ENCODE measurements at places on chromosomes 2 and 18.

- no peak for DNase-seq
Observed at GRCh38 chr2:36147670-36148390, 207.7 kb upstream of the CRIM1 start.

- no peak for DNase-seq
Observed at GRCh38 chr2:68039317-68039716, 23.5 kb downstream of the C1D start.

GRCh38 chr2:201118961-201119854 is 3.2 kb downstream of the CFLAR start:
- no peak for DNase-seq

DNA sequence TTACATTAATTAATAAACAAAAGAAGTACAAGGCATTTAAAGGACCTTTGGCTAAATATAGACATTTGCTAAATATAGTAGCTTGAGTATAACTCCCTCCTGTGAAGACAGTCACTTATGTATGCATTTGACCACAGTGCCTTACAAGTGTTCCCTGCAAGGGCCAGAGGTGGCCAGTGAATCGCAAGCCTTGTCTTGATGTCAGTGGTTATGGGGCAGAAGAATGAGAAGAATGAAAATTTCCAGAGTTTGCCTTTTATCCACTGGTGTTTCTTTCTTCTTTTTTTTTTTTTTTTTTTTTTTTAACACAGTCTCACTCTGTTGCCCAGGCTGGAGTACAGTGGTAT is 1.8 kb downstream of the LRRFIP1 start:
- no peak for DNase-seq

GRCh38 chr18:43780782-43781340 is 503.6 kb upstream of the SYT4 start:
- no peak for DNase-seq

DNA sequence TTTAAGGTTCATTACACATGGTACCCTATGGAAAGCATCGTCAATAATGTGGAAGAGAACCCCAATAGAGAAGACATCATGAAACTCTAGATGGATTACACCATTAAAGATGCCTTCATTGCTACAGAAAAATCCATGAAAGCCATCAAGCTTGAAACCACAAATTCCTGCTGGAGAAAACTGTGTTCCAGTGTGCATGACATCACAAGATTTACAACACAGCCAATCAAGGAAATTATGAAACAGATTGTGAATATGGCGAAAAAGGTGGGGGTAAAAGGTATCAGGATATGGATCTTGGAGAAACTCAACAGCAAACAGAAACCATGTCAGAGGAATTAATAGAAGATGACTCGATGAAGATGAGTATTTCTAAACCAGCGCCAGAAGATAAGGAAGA is 200.0 kb downstream of the SLC4A10 start:
- no peak for DNase-seq

DNA sequence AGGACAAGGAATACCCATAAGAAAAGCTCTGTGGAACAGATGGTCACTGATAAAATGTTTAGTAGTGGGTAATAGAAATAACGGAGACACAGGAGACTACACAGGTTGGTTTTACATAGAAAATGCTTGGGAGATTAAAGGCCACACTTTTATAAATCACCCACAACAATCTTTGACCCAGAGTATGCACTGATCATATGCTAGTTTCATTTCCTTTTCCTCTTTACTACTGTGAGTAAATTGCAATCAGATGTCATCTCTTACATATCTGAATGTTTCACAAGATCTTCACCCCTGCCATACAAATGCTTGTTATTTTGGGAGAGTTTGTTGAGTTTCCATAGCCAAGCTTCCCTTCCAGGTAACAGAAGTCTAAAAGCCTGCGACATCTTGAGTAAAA is 978.4 kb upstream of the KLHL29 start:
- DNase-seq: no peak

GRCh38 chr2:145079641-145080040 is 559.7 kb upstream of the ZEB2 start:
- DNase-seq: no peak

DNA sequence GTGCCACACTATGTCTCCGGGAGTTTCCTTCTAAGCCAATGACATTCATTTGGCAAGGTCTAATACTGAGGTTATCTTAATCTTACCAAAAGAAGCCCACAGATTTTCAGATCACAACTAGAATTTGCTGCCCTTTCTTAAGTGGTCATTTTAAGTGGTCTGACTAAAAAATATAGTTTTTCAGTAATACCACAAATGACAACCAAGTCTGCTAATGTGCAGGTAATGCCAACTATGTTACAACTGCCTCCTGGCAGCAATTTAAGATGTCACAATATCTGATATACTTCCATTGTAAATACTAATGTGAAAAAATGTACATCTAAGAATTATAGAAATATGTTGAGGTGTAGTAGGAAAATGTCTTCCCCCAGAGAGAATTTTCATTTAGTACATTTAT is 49.3 kb downstream of the USP37 start:
- no peak for DNase-seq

DNA sequence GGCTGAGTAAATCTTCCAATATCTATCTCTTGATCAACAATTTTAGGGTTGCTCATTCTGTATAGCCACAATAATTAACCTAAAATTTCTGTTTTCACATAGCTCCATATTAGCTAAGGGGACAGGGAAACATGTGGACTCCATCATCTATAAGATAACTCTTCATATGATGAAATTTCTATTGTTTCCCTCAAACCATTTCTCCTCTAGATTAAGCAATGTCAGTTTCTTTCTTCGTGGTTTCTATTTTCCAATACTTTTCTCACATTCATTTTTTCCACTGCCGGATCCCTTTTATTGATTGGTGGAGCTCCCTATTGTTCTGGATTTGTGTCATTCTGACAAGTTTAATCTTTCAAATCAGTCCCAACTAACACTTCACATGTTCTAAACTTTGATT is 1221.3 kb upstream of the ZEB2 start:
- no peak for DNase-seq

Data from activated naive CD8-positive, alpha-beta T cell treated with anti-CD3 and anti-CD28 coated beads, Interleukin-2, amount 10 ng/mL, durations not matched to agents 7 days and 5 days (primary cell).